ENCODE measurements at places on chromosomes 2 and 18.

DNA sequence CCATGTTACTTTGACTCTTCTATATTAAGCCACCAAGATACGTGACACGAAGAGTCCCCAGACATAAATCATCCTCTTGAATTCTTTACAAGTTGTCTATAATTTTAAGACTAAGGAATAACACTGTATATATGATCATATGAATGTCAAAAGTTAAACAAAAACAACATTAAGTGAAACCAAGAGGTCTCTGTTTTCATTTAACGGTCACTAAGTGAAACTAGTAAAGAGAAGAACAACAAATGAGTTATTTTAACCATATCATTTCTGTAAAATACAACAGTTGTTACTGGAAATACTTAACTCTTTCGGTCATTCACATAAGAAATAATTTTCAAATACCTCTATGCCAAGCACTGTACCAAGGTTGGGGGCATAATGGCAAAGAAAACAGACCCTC is 45.7 kb upstream of the STK17B start:
- DNase-seq = no peak

GRCh38 chr2:70250434-70250833 is 2.0 kb upstream of the TIA1 start:
- DNase-seq = no peak

GRCh38 chr2:3805201-3805939 is 102.0 kb downstream of the DCDC2C start:
- no peak for DNase-seq

GRCh38 chr2:56230156-56230555 is 46.4 kb downstream of the CCDC85A start:
- no peak for DNase-seq

DNA sequence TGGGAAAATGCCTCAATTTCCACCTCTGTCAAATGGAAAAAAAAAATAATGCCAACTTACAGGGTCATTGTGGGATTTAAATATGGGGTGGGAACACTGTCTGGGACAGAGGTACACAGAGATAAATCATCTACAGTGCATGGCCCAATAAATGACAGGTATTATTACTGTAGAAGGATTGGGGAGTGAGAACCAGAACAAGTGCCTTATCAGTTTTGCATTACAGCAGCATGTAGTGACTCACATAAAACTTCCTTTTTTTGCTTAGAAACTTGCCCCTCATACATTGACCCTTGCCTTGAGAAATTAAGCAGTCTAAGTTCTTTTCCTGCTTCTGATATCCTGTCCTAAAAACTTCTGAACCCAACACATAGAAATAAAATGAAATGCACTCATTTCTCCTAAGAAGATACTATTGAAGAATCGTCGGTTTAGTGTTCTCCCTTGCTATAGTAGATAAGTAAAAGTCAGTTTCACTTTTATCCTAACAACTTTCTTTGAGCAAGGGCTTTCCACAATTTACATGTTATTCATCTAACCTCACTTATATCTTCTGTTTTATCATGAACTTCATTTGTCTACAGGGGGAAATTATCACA is 121.0 kb upstream of the HAAO start:
- peak; percentile 54 for DNase-seq

DNA sequence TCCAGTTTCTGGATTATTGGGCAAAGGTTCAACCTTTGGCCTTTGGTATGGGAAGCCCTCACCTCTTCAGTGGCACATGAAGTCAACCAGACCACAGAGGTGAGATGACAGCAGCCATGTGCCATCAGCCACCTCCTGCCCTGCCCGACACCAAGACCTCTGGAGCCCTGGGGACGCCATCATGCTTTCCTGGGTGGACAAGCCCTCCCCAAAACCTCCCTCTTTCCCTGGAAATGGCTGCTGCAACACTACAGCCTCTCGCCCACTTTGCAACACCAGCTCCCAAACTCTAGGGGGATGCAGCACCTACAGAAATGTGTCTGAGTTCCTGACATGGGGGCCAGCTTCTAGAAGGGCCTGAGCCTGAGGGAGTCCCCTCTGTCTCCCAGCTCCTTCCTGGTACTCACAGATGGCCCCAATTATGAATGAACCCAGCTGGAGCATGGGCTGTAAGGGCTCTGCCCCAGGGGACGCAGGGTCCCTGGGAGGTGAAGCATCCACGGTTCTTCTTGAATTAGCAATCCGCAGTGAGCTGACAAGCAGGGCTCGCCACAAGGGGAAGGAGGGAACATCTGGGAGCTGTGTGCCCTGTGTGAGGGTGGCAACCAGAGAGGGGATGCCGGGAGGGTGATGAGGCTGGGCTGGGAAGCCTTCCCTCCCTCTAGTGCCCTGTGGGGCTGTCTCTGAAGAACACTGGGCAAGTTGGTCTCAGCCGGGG is 268.5 kb upstream of the HDAC4 start:
- no peak for DNase-seq

- no peak for DNase-seq
Observed at GRCh38 chr18:52163478-52163877, 176.5 kb upstream of the DCC start.

DNA sequence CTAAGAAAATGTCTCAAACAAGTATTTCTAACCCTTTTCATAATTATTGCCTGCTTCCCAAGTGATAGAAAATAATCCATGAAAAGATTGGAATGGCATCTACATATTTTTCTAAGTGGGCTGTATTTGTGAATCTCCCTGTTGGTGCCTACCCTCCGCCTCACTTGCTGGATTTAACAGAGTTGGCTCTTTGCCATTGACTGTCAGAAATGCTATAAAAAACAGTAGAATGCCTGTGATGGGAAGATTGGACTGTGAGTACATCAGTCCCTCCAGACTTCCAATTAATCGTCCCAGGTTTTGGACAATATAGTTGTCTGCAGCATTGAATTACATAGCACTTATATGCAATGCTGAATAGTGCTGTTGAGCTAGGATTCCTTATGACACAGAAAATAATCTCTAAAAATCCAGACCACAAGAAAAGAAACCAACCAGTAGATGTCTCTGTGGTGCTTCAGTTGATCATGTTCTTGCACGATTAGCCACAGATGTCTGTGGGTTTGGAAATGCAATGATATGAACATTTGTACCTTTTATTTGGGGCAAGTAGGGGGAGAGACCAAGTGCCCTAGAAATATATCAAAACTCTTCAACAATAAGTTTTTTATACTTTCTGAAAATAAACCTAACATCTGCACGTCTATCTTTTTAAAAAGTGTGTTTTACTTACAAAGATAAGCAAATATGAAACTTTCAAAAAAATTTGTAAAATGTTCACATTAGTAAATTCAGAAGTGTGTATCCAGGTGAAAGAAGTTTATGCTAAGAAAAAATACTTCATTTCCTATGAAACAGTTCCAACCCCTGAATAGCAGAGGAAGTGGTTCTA is 88.5 kb downstream of the DYNAP start:
- DNase-seq = peak; percentile 40

- no peak for DNase-seq
Observed at GRCh38 chr2:132473174-132473883, 56.7 kb downstream of the GPR39 start.

All from suppressor macrophage treated with lipopolysaccharide for 1 hour (primary cell).